Myocyte (in vitro differentiated cells): ENCODE measurements at places on chromosomes 6 and 20. TPM values are rescaled to one million over a fixed set of nuclear protein-coding genes. Genes with fewer than 3 reads are reported as not detected.

Gene POU5F1
- total RNA-seq: 1.4 and 2.5 TPM in 2 replicates

Gene PTCRA
- total RNA-seq: not detected in 2 replicates

Gene KIF25
- 0.16 TPM in 1 of 2 replicates, not detected in the other for total RNA-seq

Gene ADGB
- not detected in 2 replicates for total RNA-seq

Gene RAMACL
- total RNA-seq: 0.43 TPM in 1 of 2 replicates, not detected in the other

Gene SSTR4
- total RNA-seq: not detected in 2 replicates

Gene C6orf163
- 0.10 and 0.75 TPM in 2 replicates for total RNA-seq

Gene APCDD1L
- total RNA-seq: 0.11 and 0.21 TPM in 2 replicates

Gene ECT2L
- not detected in 2 replicates for total RNA-seq

Gene DACT2
- not detected in 2 replicates for total RNA-seq

Gene TSBP1
- total RNA-seq: not detected in 2 replicates

Gene TCF21
- 0.03 TPM in 1 of 2 replicates, not detected in the other for total RNA-seq

Gene DSP
- total RNA-seq: 7.8 and 13.1 TPM in 2 replicates

Gene LHFPL5
- not detected in 2 replicates for total RNA-seq

Gene TTK
- total RNA-seq: 0.40 and 1.1 TPM in 2 replicates
